ENCODE measurements at places on chromosomes 11 and 22. TPM values are rescaled to one million over a fixed set of nuclear protein-coding genes. Genes with fewer than 3 reads are reported as not detected.

Gene MIOX
- not detected for total RNA-seq

Gene FANCF
- 7.3 TPM for total RNA-seq

Gene MTCH2
- total RNA-seq, result 50.5 TPM

Gene IFITM10
- 0.25 TPM for total RNA-seq

Gene PTPRCAP
- 0.49 TPM for total RNA-seq

Gene LIF
- total RNA-seq, result 2.0 TPM

Gene CREB3L1
- total RNA-seq, result 0.25 TPM

Gene FOLR1
- total RNA-seq, result not detected

Gene MPEG1
- total RNA-seq, result 0.06 TPM

Gene DRD2
- not detected for total RNA-seq

Gene LRRC32
- 79.8 TPM for total RNA-seq

Gene C11orf91
- not detected for total RNA-seq

Gene MS4A6A
- total RNA-seq, result 0.65 TPM

Gene MMP13
- not detected for total RNA-seq

Gene SYT9
- total RNA-seq, result under 0.01 TPM

Gene POLR2L
- 265 TPM for total RNA-seq

Gene YPEL4
- total RNA-seq, result 0.16 TPM

Gene C11orf87
- total RNA-seq, result not detected

Gene MAPK1
- 32.1 TPM for total RNA-seq

Gene RAB39A
- total RNA-seq, result not detected

Gene TSSK2
- total RNA-seq, result not detected

Gene CD3E
- not detected for total RNA-seq

Gene ZC3H12C
- 10.0 TPM for total RNA-seq

Data from bladder microvascular endothelial cell (primary cell).